Aortic smooth muscle cell (primary cell): ENCODE measurements at places on chromosomes 6 and 20. TPM values are rescaled to one million over a fixed set of nuclear protein-coding genes. Genes with fewer than 3 reads are reported as not detected.

HAO1 gene
- total RNA-seq: not detected in 2 replicates

RIPK1 gene
- total RNA-seq: 21.7 and 26.4 TPM in 2 replicates

CCN6 gene
- total RNA-seq: not detected in 2 replicates

LRRN4 gene
- total RNA-seq: not detected in 2 replicates

SLC17A1 gene
- not detected in 2 replicates for total RNA-seq

PCIF1 gene
- total RNA-seq: 7.0 and 7.5 TPM in 2 replicates

MOG gene
- not detected in 2 replicates for total RNA-seq

HLA-DQA1 gene
- 0.40 TPM in 1 of 2 replicates, not detected in the other for total RNA-seq

GHRH gene
- not detected in 2 replicates for total RNA-seq
